Aorta (tissue), 5 donors: ENCODE measurements at places on chromosomes 3 and 15.

DNA sequence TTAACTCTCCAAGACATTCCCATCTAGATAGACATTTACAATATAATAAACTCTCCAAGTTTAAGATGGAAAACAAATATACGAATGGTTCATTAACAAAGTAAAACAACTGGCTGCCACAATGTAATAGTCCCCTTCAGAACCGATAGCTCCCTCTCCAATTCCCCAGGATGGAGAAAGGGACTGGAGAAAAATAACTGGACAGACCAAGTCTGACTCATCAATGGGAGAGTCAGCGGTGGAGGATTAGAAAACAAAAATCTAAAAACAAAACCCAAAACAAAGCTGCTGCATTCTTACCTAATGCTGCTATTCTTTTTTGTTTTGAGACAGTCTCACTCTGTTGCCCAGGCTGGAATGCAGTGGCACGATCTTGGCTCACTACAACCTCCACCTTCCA is 468.1 kb downstream of the SHQ1 start:
- DNase-seq, result no peak

GRCh38 chr3:115396801-115397200 is 226.5 kb upstream of the GAP43 start:
- no peak for DNase-seq

DNA sequence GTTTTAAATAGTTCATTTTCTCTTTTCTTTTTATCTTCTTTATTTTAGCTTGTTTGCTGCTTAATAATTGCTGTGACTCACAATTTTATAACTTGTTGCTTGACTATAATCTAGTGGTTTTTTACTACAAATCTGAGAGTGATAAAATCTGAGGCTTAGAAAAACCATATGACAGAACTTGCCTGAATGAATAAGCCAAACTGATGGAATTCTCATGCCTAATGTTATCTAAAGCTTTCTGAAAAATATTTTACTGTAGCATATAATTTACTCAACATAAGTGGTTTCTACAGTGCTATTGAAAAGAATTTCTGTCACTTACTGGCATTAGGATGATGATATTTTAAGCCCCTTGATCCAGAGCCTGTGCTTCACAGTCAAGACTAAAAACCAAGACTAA is 175.1 kb downstream of the VGLL3 start:
- no peak for DNase-seq

DNA sequence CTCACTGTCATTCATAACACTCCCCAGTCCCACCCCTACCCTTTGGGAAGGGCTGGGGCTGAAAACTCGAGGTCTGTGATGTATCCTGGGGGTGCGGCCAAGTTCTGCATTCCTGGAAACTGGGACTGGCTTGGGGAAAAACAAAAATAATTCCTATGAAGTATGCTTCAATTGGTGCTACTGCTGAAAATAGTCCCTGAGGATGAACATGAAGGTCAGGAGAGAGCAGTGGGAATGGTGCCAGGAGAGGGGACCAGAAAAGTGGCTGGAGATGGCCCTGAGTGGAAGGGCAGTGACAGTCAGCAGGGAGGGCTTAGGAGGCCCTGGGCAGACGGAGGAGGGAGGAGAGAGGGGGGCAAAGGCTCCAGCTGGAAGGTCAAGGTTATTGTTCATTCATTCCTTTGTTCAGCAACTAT is 4.8 kb upstream of the ISLR start:
- DNase-seq, result no peak
